Inflammatory macrophage (primary cell): ENCODE measurements at places on chromosomes 2 and 18.

DNA sequence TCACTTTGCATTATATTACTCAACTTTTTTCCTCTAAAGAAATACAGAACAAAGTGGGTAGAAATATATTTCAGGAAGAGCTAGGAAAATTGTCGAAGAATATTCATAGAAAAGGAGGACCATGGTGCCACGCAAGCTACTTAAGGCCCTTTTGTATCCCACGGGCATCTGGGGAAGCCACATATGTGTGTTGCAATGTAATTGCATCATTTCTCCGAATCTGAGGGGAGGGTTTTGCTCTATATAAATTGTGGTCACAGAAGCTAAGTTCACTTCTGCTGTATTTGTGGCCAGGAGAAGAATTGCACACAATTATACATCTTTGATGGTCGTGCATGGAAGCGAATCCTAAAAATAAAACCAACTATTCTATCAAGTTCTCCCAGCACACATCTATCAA is 360.3 kb downstream of the IRS1 start:
- peak; percentile 62 for DNase-seq

DNA sequence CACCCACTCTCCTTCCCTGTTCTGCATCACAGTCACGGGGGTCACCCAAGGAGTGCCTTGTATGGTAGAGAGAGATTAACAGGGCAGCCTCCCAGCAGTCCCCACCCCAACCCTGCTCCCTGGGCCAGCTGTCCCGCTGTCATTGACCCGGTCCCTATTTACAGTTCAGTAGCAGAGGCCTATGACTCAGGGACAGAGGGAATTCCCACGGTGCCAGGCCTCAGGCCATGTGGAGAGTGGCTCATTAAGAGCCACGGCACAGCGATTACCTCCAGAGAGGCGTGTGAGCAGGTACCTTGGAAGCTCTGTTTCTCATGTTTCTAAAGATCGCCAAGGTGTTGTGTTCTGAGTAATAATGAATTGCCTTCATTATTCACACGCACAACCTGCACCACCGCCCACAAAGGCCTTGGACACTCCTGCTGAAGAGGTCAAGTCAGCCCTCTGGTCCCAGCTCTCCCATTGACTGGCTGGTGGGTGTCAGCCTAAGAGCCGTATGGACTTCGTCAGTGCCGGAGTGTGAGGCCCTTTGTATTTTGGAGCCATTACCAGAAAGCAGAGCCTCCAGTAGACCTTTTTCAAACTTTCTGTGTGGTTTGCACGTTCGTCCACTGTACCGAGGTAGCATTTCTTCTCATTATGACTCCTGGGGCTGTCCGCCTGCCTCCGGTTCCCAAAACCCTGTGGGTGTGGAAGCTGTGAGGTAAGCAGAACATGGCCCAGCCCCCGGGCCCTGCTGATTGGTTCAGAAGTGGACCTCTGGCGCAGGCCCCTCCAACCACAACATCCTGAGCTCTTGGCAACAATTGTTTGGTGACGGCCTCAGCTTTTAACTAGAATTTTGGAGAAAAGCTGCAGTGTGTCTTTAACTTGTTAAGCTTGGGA is 47.0 kb downstream of the SERTAD2 start:
- DNase-seq, result peak; percentile 91

GRCh38 chr2:46097714-46098480 is 199.3 kb upstream of the EPAS1 start:
- DNase-seq, result peak; percentile 85

DNA sequence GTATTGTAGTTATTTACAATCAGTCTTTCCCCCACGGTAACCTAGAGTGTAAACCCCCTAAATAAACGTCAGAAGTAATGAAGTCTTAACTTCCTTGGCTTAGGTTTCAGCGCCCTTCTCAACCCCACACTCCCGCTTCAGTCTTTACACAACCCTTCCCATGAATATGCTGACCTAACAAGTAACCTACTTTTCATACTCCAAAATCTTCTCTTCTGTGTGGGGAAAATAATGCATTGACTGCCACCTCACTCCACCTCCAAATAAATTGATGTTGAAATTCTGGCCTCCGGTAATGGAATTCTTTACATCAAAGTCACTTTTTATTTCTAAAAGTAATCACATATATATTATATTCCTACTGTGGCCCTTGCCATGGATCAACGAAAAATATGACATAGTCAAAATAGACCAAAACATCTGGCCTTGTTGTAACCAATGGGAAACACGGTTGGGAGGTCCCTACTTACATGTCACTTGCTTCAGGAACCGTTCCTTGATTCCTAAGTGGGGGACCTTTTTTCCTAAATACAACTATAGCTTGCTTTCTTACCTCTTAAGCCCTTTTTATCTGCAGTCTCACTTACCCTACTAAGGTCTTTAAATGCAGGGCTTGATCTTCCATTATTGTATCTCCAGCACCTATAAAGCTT is 961 bp downstream of the GEN1 start:
- DNase-seq, result no peak

- DNase-seq, result no peak
These were observed 186.2 kb upstream of the GCFC2 start for GRCh38 chr2:75896779-75897366.

DNA sequence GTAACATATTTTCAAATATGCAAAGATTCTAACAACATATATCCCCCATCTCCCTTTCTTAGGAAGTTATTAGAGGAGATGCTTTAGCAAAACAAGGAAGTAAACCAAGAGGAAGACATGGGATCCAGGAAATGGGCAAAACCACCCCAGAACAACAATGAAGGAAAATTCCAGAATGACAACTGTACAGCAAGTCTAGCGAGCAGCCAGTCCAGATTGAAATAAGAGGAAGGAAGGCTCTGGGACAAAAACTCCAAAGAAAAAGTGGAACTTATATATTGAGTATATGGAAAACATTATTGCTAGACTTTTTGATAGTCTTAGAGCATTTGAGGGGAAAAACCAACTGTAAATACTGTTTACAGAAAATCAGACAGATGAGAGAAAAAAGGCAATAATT is 2.9 kb upstream of the ARPC2 start:
- DNase-seq, result no peak

DNA sequence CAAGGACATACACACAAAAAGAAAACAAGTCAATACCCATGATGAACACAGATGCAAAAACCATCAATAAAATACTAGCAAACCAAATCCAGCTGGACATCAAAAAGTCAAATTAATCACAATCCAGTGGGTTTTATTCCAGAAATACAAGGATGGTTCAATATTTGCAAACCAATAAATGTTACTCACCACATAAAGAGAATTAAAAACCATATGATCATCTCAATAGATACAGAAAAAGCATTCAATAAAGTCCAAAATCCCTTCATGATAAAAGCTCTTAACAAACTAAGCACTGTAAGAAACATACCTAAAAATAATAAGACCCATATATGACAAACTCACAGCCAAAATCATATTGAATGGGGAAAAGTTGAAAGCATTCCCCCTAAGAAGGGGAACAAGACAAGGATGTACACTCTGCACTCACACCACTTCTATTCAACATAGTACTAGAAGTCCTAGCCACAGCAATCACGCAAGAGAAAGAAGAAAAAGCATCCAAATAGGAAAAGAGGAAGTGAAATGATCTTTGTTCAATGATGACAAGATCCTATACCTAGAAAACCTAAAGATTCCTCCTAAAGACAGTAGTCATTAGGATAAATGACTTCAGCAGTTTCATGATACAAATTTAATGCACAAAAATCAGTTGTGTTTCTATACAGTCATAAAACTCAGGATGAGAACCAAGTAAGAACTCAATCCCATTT is 62.6 kb downstream of the TRAPPC8 start:
- no peak for DNase-seq

DNA sequence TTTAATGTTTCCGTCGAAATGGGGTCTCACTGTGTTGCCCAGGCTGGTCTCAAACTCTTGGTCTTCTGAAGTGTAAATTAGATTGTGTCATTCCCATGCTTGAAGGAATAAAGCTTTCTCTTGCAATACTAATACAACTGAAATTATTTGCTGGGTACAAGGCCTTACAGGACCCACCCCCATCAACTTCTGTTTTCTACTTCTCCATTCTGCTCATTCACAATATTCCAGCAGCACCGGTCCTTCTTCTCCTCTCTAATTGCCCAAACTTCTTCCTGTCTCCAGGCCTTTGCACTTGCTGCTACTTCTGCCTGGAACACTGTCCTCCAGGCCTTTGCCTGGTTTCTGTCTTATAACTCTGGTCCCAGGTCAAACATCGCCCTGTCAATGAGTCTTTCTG is 73.8 kb downstream of the APOB start:
- DNase-seq, result peak; percentile 11

DNA sequence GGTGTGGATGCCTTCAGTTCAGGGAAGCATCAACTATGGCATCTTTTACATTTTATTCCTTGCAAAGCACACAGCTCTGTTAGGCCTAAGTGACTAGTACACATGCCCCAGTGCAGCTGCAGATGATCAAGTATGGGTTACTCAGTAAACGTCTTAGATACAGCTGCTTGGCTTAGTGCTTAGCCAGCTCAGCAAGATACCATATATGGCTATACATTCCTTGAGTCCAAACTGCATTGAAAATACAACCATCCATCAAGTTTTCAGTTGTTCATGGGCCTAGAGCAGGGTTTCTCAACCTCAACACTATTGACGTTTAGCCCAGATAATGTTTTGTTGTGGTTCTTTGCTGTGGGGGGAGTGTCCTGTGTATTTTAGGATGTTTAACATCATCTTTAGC is 769.9 kb downstream of the TSN start:
- DNase-seq, result no peak

- DNase-seq, result no peak
These were observed 122.8 kb upstream of the COL5A2 start for GRCh38 chr2:189302274-189302948.

DNA sequence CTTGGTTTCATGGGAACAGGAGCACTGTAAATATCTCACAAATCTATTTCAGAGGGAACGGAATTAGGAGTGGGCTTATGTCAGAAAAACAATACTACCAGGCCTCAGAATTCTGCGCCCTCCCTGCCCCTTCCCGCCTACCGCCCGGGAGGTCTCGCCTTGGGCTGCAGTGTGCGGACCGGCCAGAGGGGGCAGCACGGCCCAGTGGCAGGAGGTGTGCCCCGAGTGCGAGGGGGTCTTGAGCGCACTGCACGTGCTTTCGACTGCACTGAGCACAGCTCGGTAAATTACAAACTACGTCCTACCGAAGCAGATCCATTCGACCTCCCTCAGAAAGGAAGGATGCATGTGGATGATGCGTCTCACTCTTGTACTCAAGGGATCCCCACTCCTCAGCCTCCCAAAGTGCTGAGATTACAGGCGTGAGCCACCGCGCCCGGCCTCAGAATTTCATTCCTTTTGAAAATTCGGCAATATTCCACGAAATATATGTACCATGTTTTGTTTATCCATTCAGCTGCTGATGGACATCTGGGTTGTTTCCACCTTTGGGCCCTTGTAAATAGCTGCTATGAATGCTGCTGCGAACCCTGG is 297.0 kb downstream of the BCL2 start:
- DNase-seq, result no peak

GRCh38 chr18:39205565-39206195 is 1640.1 kb upstream of the CELF4 start:
- DNase-seq, result no peak

DNA sequence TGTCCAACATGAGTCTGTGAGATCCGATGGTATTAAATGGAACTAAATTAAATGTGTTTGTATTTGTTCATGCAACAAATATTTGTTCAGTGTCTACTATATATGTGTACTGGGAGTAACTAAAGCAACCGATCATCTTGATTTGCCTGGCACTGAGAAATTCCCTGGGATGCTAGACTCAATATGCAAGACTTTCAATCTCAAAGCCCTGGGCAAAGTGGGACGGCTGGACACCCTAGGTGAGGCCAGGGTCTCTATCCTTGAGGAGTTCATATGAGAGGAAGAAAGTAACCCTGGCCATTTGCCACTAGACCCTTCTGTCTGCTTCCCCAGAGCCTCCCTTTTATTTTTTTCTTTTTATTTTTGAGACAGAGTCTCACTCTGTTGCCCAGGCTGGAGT is 44.0 kb upstream of the HPCAL1 start:
- DNase-seq, result no peak

DNA sequence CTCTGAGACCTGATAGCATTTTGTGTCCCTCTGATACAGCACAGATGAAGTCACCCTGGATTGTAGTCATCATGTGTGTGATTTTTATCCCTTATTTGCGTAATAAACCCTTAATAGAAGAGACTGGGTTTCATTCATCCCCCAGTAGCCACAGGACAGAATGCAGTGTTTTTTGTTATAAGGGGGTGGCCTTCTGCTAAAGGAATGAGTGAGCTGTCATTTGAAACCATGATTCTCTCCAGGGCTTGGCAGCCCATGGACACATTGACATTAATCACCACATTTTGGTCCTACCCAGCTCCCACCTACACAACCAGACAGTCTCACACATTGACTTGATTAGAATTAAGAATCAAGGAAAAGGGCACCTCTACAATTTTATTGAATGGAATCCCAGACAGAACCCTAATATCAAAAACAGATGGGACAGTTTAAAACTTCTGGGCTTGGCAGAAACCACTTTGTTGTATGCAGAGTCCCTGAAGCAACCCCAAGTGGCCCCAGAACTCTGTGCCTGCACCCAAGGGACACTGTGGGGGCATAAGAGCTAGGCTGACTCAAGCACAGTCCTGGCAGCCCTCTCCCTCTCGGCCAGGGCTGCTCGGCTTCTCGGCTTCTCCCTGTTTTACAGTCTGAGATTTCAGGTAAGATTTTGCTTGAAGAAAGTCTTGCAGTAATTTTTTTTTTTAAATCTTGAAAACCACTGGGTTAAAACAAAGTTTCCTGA is 254.0 kb upstream of the SLC14A2 start:
- DNase-seq, result no peak

DNA sequence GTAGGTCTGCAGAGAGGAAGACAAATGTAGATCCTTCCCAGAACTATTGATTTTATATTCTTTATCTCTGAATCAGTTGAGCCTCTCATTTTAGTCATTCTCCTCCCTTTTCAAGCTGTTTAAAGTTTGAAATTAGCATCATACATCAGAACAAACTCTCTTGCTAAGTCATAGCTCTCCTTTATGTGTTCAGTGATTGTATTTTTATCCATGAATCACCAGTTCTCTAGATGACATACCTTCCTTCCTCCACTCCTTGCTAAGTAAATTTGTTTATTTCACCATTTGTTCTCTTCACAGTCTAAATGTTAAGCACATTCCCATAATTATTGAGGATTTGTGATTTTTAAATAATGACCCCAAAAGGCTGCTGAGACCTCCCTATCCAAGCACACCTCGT is 63.5 kb upstream of the RAPGEF4 start:
- DNase-seq, result no peak

- peak; percentile 78 for DNase-seq
These were observed 24.4 kb downstream of the ZNF892 start for GRCh38 chr2:95231723-95232122.
